ENCODE measurements at places on chromosomes 3 and 15. TPM values are rescaled to one million over a fixed set of nuclear protein-coding genes. Genes with fewer than 3 reads are reported as not detected.

Gene FGF12
- 22.9 TPM for total RNA-seq

Gene FMN1
- total RNA-seq = 1.2 TPM

DNA sequence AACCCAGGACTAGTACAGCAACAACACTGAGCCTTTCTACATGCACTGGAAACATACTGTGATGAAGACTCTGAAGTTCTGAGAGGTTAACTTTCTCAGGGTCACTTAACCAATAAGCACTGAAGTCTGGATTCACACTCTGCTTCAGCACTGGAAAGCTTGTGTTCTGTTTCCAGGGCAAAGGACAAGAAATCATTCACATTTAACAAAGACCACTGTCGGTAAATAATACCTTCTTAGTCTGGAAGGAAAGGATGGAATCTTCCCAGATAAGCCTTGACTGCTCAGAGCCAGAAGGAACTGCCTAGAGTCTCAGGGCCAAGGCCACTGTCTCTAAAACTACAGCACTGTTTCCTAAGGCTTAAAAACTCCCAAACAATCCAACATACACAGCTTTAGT, 4.3 kb upstream of the GLYCTK start:
- no peak for DNase-seq

GRCh38 chr3:170760174-170760526, 109.8 kb downstream of the RPL22L1 start:
- no peak for DNase-seq

DNA sequence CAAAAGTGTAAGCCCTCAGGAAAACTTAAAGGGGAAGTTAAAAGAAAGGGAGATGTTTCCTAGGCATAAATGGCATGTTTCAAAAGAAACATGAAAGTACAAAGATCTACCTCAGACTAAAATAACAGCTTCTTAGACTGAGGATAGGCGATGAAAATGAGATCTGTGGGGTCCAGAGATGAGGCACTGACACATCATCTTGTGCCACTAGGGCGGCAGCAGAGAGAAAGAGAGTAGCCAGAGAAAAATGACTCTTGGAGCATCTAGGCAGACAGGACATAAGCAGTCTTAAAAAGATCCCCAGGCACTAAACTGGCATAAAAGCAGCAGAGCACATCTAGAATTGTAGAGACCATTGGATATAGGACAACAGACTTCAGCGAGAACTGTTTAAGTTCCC, 42.5 kb upstream of the RFX7 start:
- DNase-seq = no peak

- no peak for DNase-seq
Observed at GRCh38 chr3:49523756-49524747, 30.2 kb upstream of the BSN start.

DNA sequence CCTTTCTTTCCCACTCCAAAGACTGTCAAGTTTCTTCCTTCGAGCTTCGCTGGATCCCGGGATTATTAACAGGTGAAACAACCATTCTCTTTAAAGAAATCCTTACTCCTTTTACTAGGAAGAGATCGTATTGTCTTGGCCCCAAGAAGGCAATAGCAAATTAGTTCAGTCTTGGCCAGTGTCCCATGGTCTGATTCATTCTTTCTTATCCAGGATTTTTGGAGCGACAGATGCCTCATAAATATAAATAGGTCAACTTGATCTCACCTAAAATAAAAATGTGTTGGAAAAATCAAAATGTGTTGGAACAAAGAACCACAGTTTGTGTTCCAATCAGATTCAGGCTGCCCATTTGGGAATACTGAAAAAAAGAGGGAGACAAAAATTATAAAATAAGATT, 140.1 kb upstream of the TMEM108 start:
- no peak for DNase-seq

DNA sequence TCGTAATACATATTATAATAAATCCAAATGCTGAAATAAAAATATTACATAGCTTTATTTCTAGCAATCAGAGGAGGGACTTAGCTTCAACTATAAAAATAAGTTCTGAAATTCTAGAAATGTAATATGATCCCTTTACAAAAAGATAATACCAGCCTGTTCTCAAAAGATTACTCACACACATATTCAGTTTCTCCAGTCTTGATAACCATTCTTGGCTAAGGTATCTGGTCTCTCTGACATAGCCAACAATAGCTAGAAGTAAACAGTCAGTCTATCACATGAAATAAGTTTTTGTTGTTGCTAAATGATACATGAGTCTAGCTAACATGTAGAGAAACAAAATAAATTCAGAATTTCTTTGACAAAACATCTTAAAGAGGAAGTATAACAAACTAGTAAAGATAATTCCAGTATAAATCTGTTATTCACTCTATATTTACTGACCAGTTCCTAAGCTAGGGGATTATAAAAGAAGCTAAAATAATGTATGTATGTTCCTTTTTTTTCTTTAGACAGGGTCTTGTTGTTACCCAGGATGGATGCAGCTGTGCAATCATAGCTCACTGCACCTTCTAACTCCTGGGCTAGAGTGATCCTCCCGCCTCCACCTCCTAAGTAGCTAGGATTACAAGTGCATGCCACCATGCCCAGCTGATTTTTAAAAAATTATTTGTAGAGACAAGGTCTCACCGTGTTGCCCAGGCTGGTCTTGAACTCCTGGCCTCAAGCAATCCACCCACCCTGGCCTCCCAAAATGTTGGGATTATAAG, 170.6 kb downstream of the TBL1XR1 start:
- DNase-seq = no peak

- DNase-seq = no peak
Observed at GRCh38 chr3:99526921-99527320, 111.5 kb upstream of the COL8A1 start.

GRCh38 chr3:4720316-4721075, 227.3 kb downstream of the ITPR1 start:
- peak; percentile 81 for DNase-seq

- no peak for DNase-seq
Observed at GRCh38 chr3:100637197-100637631, 27.8 kb downstream of the ADGRG7 start.

DNA sequence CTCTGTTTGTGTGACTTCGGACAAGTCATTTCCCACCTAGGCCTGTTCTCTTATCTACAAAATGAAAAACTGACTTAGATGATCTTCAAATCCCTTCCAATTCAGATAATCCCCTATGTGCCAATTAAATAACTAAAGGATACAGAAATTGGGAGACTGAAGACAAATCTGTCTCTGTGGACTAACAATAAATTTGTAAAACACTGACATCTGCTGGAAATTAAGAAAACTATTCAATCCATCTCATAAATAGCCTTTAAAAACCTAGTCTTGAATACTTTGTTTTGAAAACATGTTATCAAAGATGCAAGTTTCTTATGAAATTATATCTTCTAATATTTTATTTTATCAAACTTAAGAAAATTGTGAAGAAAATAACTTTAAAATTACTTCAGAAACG, 38.3 kb downstream of the MTHFS start:
- DNase-seq = no peak

DNA sequence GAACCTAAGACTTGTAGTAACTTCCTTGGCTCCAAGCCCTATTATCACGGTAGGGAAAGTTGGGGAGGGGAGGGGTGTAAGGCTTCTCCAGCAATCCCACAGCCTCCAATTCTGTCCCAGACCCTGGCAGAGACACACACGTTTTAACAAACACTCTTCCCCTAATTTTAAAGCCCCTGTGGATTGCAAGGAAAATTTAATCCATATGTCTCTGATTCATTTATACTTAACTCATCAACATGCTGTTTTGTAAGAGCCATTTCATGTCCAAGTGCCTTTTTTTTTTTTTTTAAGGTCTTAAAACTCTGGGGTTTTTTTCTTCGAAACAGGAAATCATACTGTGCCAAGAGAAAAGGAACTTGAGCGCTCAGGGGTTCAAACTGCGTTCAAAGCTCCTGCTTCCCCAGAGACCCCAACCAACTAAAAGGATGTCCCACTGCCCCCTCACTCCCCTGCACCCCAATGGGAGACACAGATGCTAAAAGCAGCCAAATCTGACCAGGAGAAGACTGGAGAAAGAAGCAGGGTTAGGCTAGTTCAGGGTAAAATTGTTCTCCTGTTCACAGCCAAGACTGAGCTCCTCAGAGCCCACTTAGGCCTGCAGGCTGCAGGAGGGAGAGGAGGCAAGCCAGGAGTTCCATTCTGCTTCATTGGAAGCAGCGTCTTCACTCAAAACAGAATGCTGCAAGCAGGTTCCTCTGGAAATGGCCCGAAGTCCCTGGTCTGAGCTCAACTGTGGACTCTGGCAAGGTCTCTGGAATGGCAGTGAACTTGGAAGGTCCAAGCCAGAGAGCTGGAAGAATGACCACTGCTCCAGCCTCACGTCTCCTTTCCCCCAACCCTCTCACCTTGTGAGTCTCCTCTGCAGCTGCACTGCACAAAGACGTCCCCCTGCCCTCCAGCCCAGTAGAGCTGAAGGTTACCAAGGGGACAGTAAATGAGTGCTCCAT, 172.5 kb downstream of the NTRK3 start:
- DNase-seq = no peak
